ENCODE measurements at places on chromosomes 6 and 20.

DNA sequence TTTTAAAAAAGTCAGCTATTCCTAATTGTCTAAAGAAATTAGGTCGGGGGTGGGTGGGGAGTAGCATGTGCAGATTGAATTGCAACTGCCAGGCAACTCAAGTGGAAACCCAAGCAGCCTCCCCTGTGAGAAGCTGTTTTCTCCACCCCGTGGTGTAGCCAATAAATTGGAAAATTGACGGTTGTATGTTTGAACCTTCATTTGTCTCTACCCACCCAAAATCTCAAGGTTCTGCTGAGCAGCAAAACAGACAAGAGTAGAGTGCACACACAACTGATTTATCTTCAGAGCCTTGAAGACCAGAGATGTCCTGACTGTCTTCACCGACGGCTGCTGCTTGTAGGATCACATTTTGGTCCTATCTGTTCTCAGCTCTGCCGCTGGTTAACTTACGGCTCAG lies 88.5 kb downstream of the DTD1 start:
- H3K27me3 ChIP-seq: no peaks in the 10 kb centered on the region
- H3K36me3 ChIP-seq: no peaks in the 10 kb centered on the region
- no peak overlapping the region for H3K4me3 ChIP-seq
- no peaks in the 10 kb centered on the region for H3K4me1 ChIP-seq

DNA sequence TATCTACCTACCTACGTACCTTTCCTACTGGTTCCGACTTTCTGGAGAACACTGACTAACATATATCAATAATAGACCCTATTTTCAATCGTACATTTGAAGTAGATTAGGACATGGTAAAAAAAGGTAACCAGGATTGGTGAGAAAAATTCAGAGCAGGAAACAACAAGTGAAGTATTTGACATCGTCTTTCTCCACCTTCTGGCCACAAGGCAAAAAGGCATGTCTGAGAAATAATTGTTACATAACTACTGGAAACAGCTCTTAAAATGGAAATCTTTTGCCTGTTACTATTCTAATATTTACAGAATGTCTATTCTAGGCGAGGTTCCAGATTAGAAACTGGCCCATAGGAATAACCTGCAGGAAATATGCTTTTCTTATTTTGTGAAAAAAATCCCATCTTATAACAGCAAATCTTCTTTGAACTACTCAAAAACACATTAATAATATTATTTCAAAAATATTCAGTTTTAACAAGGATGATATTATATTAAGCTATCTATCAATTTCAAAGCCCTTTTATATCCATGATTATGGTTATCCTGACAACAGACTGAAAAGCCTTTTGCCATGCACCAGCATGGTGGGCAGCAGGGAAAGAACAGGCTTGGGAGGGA lies 80.8 kb downstream of the RCAN2 start:
- no peaks in the 10 kb centered on the region for H3K4me1 ChIP-seq

DNA sequence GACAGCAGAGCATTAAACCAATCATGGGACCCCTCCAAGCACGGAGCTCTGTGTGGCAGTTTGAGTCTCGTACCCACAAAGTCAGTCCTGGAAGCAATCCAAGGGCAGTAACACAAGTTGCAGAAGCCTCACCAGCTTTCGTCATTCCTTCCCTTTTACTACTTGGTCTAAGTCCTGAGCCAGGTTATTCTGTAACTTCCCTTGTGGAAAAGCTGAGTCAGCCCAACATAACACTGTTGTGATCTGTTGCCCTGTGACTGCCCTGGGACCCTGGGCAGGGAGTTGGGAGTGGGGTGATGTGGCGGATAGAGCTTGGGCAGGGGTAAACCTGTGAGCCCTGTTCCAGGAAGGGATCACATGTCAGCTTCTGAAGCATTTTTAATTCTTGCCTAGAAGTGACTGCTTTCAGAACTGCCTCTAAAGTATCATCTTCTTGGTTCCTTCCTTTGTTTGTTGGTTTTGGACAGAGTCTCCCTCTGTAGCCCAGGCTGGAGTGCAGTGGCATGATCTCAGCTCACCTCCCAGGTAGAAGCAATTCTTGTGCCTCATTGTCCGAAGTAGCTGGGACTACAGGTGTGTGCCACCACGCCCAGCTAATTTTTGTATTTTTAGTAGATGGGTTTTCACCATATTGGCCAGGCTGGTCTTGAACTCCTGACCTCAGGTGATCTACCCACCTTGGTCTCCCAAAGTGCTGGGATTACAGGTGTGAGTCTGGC lies 183.7 kb upstream of the JAG1 start:
- peak; percentile 29 for DNase-seq
- no peak overlapping the region for H3K4me3 ChIP-seq
- no peaks in the 10 kb centered on the region for H3K36me3 ChIP-seq

DNA sequence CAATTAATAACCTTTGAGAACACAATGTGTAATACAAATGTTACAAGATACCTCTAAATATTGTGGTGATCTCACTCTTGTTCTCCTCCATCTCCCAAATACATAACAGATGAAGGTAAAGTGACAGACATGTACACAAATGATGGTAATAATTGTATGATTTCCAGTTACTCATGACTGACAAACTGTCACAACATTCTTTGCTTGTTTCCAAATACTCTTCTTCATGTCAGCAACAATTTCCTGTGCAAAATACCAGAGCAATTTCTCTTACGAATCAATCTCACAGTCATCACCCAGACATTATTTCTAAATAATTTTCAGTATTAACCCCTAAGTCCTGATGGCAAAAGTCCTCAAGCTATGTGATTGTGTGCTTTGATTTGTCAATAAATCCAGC lies 92.9 kb downstream of the RPS12 start:
- no peaks in the 10 kb centered on the region for H3K4me1 ChIP-seq
- no peak overlapping the region for H3K27ac ChIP-seq
- H3K36me3 ChIP-seq: no peaks in the 10 kb centered on the region
- no peaks in the 10 kb centered on the region for H3K27me3 ChIP-seq
- no peak overlapping the region for H3K4me3 ChIP-seq

DNA sequence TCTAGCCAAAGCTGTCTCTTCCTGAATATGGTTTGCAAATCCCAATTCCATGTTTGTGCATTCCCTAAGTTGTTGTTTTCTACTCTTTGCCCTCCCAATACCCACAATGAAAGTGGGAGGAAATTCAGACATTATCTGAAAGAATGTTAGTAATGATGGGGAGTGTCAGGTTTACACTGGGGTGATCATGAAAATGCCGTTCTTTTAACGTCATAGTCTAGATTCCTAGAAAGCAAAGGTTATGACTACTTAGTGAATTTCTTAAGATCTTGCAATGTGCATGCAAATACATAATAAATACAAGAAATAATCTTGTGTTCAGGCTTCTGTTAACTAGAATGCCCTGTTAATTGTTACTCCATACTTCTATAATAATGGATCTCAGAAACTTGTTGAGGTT lies 101.0 kb downstream of the LCA5 start:
- H3K27ac ChIP-seq: no peak overlapping the region
- no peaks in the 10 kb centered on the region for H3K27me3 ChIP-seq
- H3K4me1 ChIP-seq: no peaks in the 10 kb centered on the region
- H3K36me3 ChIP-seq: no peaks in the 10 kb centered on the region
- no peak for DNase-seq

GRCh38 chr20:8711501-8711900 lies 357.4 kb upstream of the PLCB4 start:
- H3K4me3 ChIP-seq: no peak overlapping the region
- no peaks in the 10 kb centered on the region for H3K36me3 ChIP-seq
- no peaks in the 10 kb centered on the region for H3K4me1 ChIP-seq
- no peak overlapping the region for H3K27ac ChIP-seq
- no peaks in the 10 kb centered on the region for H3K27me3 ChIP-seq

GRCh38 chr6:132405143-132405915 lies 4.1 kb upstream of the MOXD1 start:
- H3K27me3 ChIP-seq: no peaks in the 10 kb centered on the region
- H3K36me3 ChIP-seq: no peaks in the 10 kb centered on the region
- H3K4me3 ChIP-seq: no peak overlapping the region
- H3K4me1 ChIP-seq: no peaks in the 10 kb centered on the region

DNA sequence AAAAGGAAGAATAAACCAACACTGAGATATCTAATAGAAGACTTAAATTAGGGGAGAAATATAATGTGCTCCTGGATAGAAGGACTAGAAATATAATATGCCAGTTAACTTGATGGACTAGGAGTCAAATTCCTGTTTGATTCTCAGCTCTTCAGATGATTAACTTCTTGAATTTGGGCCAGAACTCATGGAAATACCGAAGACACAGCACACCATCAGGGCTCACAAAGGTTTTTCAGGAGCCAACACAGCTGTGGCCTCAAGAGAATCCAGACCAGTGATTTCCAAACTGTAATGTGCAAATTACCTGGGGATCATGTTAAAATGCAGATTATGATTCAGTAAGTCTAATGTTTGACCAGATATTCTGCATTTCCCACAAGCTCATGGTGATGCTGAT lies 33.8 kb upstream of the LRRC1 start:
- DNase-seq: no peak
- no peaks in the 10 kb centered on the region for H3K4me1 ChIP-seq
- no peaks in the 10 kb centered on the region for H3K36me3 ChIP-seq
- H3K27me3 ChIP-seq: no peaks in the 10 kb centered on the region
- no peak overlapping the region for H3K27ac ChIP-seq
- no peak overlapping the region for H3K4me3 ChIP-seq

- H3K27ac ChIP-seq: no peak overlapping the region
- H3K36me3 ChIP-seq: no peaks in the 10 kb centered on the region
- DNase-seq: no peak
- no peak overlapping the region for H3K4me3 ChIP-seq
- H3K27me3 ChIP-seq: no peaks in the 10 kb centered on the region
These were observed 546.0 kb upstream of the ARID1B start for GRCh38 chr6:156231026-156231765.

DNA sequence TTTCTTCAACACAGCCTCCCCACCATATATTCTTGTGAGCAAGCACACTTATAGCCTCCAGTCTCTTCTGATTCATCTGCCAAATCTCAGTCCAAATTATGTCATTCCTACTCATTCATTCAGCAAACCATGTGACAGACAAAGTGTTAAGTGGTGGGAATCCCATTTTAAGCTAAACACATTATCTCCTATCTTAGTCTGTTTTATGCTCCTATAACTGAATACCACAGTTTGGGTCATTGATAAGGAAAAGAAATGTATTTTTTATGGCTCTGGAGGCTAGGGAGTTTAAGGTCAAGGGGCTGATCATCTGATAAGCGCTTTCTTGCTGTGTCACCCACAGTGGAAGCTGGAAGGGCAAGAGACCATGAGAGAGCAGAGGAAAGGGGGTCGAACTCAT lies 23.9 kb upstream of the SMIM13 start:
- H3K27ac ChIP-seq: no peak overlapping the region
- H3K4me1 ChIP-seq: no peaks in the 10 kb centered on the region
- no peak overlapping the region for H3K4me3 ChIP-seq

- no peaks in the 10 kb centered on the region for H3K4me1 ChIP-seq
- no peak overlapping the region for H3K4me3 ChIP-seq
- H3K27me3 ChIP-seq: no peaks in the 10 kb centered on the region
- H3K27ac ChIP-seq: no peak overlapping the region
- DNase-seq: no peak
These were observed 49.0 kb upstream of the TENT5A start for GRCh38 chr6:81801489-81801888.

DNA sequence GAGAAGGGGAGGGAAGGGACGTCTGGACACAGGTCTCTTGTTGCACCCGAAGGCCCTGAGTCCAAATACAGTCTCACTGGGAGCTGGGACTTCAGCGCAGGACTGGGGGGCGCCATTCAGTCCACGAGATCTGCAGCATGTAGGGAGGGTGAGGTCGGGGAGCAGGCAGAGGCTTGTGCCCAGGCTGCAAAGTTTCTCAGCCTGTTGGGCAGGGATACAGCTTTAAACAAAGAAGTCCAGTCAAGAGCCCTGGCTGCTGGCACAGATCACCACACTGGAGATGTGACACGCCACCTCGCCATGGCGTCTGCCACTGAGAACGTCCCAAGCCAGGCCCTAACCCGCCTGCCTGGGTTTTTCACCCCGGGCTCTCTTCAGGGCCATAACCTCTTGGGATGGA lies 256.6 kb downstream of the DLL1 start:
- H3K4me3 ChIP-seq: no peak overlapping the region
- no peaks in the 10 kb centered on the region for H3K4me1 ChIP-seq
- DNase-seq: peak; percentile 39
- no peaks in the 10 kb centered on the region for H3K36me3 ChIP-seq
- H3K27me3 ChIP-seq: no peaks in the 10 kb centered on the region
- no peak overlapping the region for H3K27ac ChIP-seq

DNA sequence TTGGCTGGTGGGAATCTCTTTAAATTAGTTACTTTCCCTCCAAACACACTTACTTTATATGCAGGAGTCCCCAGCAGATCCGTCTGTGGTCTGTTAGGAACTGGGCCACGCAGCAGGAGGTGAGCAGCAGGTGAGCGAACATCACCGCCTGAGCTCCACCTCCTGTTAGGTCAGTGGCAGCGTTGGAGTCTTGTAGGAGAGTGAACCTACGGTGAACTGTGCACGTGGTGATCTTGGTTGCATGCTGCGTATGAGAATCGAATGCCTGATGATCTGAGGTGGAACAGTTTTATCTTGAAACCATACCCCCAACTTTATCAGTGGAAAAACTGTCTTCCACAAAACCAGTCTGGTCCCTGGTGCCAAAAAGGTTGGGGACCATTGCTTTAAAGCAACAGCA lies 5.0 kb downstream of the SERPINB6 start:
- peak overlapping the region; percentile 44 for H3K27ac ChIP-seq
- peaks cover 8% of the 10 kb centered on the region for H3K4me1 ChIP-seq
- no peaks in the 10 kb centered on the region for H3K27me3 ChIP-seq
- peak; percentile 27 for DNase-seq
- H3K36me3 ChIP-seq: no peaks in the 10 kb centered on the region
- H3K4me3 ChIP-seq: no peak overlapping the region

GRCh38 chr6:81786150-81786549 lies 33.7 kb upstream of the TENT5A start:
- no peak overlapping the region for H3K4me3 ChIP-seq
- H3K4me1 ChIP-seq: peaks cover 33% of the 10 kb centered on the region
- no peaks in the 10 kb centered on the region for H3K36me3 ChIP-seq
- no peaks in the 10 kb centered on the region for H3K27me3 ChIP-seq

GRCh38 chr6:10510592-10511367 lies 10.4 kb upstream of the GCNT2 start:
- DNase-seq: peak; percentile 63
- H3K36me3 ChIP-seq: no peaks in the 10 kb centered on the region
- H3K4me3 ChIP-seq: no peak overlapping the region
- H3K27ac ChIP-seq: no peak overlapping the region
- no peaks in the 10 kb centered on the region for H3K27me3 ChIP-seq
- peaks cover 11% of the 10 kb centered on the region for H3K4me1 ChIP-seq
